ENCODE measurements at places on chromosomes 7 and 10.

GRCh38 chr10:10044922-10045764 is 972.5 kb upstream of the CELF2 start:
- no peak for DNase-seq

- no peak for DNase-seq
Observed at GRCh38 chr7:151565541-151565940, 45.8 kb upstream of the RHEB start.

DNA sequence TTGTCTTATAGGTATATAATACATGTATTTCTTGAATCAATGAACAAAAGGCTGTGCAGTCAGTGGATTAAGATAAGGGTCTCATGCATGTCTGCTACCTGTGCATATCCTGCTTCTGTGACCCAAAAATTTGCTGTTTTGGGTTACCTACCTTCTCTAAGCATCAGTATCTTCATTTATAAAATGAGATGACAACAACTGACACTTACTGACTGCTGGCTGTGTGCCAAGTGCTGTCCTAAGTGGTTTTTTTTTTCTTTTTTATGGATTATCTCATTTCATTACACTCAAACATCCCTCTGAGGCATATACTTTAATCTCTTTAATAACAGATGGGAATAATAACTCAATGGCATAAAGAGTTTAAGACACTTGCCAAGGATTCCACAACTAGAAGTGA is 2.1 kb downstream of the PDK4 start:
- no peak for DNase-seq

GRCh38 chr10:209357-209756 is 74.1 kb downstream of the ZMYND11 start:
- DNase-seq = no peak

- DNase-seq = no peak
Observed at GRCh38 chr10:49112851-49113250, 2.5 kb downstream of the VSTM4 start.

DNA sequence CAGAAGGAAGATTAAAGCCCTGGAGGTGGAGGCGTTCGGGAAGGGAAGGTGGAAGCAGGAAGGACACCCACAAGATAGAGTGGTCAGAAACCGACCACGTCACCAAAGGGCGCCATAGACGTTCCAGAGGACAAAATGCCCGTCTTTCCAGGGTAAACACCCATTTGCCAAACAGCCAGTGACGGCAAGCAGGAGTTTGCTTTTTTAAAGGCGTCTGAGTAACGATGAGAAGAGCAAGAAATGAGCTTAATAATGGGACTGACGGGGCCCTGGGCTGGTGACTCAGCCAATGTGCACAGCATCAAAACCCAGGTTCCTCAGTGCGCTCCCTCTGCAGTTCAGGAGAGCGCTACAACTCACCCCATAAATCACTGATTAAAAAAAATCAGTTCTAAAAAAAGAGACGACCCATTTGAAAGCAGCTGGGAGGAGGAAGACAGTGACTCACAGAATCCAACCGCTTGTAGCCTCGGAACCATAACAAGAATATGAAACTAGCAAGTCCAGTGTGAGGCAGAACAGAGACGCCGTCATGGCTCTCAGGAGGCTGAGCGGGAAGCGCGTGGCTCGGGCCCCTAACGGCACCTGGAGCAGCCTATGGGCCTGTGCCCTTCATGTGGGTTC is 5.9 kb downstream of the DIP2C start:
- DNase-seq = no peak

DNA sequence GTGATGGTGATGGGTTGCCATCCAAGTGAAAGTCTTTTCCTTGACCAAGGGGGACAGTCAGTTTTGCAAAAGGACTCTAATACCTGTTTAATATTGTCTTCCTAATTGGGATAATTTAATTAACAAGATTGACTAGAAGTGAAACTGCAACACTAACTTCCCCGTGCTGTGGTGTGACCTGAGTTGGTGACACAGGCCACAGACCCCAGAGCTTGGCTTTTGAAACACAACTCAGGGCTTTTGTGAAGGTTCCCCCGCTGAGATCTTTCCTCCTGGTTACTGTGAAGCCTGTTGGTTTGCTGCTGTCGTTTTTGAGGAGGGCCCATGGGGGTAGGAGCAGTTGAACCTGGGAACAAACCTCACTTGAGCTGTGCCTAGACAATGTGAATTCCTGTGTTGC is 6.9 kb downstream of the PPIF start:
- no peak for DNase-seq

DNA sequence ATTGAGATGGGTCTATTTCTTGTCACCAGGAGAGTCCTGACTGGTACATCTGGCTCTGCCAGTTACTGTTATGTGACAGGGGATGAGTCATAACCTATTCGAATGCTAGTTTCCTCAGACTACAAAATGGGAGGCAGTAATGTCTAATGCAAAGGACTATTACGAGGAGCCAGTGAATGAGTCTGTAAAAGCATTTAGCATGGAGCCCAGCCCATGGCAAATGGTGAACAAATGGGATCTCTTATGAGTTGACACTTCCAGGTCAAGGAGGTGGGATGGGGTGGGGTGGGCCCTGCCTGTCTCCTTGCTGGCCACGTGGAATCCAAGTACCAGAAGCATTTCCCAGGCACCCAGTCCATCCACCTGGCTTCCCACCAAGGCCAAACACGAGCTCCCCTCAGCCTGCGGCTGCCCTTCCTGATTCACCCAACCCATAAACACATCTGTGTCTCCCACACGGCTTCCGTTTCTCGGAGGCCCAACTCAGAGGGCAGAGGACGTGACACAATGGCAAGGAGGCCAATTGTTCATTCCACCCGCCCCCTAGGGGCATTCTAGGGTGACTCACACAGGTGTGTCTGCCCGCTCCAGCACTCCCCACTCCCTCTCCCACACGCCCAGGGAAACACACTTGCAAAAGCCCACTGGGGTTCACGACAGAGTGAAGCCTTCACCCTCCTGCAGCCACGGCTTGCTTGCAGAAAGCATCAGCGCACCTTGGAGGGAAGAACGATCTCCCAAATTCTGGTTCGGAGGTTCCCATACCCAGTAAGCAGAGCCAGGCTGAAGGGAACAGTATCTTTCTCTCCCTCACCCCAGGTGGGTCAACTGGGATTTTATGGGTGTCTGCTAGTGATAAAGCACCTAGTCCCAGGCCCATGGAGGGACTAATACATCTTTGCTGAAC is 109.8 kb downstream of the SH3PXD2A start:
- DNase-seq = no peak

GRCh38 chr7:7848892-7849291 is 119.7 kb upstream of the GLCCI1 start:
- no peak for DNase-seq

GRCh38 chr10:113987805-113988204 is 55.9 kb upstream of the ADRB1 start:
- DNase-seq = no peak

DNA sequence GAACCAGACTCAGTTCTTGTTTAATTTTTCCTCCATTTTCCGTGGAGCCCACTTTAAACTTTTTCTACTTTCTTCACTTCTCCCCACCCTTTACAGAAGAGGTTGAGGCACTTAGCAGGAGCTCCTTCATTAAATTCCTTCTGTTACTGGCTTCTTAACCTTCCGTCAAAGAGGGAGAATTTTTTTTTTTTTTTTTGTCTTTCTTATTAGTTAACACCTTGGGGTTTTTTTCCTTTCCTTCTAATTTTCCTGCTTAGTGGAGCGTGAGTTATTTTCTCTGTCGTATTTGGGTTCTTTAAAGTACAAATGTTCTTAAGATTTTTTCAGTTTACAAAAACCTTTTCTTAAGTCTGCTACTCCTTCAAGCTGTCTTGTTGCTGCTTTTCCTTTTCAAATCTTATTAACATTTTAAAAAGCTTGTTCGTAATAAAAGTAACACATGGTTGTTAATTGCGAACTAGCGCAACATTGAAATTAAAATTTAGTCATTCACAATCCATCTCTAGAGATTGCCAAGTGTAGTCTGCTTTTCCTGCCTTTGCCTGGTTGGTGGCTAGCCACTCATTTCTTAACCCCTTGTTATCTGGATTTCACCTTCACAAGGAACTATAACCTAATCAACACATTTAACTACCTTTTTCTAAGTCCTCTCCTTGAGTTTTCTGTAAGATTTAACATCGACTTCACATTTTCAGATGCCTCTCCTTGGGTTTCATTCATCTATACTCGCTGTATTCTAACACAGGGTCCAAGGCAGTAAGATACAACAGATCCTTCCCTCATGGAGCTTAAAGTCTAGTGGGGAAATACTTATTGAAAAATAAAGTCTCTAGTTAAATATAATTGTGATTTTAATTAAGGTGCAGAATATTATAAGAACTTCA is 2.0 kb downstream of the BMPR1A start:
- DNase-seq = no peak

- DNase-seq = no peak
Observed at GRCh38 chr7:66255534-66256100, 50.5 kb downstream of the TPST1 start.

GRCh38 chr10:102185811-102186527 is 33.8 kb downstream of the NOLC1 start:
- no peak for DNase-seq

DNA sequence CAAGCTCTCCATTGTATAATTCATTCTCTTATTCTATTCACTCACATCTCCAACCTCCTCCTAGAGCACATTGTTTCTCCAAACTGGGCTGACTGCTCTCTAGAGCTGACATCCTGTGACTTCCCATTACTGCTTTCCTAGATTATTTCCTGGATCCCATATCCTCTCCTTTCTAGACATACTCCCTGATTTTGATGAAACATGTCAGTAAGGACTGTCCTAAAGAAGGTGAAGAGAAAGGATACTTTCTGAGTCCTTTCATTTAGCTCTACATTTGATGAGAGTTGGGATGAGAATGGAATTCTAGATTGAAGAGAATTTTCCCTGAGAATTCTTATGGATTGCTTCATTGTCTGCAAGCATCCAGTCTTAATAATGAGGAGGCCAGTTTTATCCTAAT is 78.8 kb downstream of the CNNM2 start:
- no peak for DNase-seq

- no peak for DNase-seq
Observed at GRCh38 chr7:66877577-66878300, 43.3 kb upstream of the TMEM248 start.

GRCh38 chr10:79057481-79058275 is 11.1 kb upstream of the ZMIZ1 start:
- DNase-seq = no peak
